ENCODE measurements at places on chromosomes 1 and 21. TPM values are rescaled to one million over a fixed set of nuclear protein-coding genes. Genes with fewer than 3 reads are reported as not detected.

The RPTN gene
- not detected for total RNA-seq

The MYOG gene
- not detected for total RNA-seq

The ADAMTS4 gene
- total RNA-seq: 28.6 TPM

The S100A14 gene
- total RNA-seq: not detected

The SLC1A7 gene
- total RNA-seq: not detected

The KIF26B gene
- not detected for total RNA-seq

The PDZK1IP1 gene
- not detected for total RNA-seq

The GLMN gene
- total RNA-seq: 25.6 TPM

The LCE1D gene
- total RNA-seq: not detected

The TSSK3 gene
- total RNA-seq: 3.9 TPM

The OR2L13 gene
- total RNA-seq: not detected

The TFF3 gene
- not detected for total RNA-seq

The CCDC17 gene
- total RNA-seq: 2.0 TPM

DNA sequence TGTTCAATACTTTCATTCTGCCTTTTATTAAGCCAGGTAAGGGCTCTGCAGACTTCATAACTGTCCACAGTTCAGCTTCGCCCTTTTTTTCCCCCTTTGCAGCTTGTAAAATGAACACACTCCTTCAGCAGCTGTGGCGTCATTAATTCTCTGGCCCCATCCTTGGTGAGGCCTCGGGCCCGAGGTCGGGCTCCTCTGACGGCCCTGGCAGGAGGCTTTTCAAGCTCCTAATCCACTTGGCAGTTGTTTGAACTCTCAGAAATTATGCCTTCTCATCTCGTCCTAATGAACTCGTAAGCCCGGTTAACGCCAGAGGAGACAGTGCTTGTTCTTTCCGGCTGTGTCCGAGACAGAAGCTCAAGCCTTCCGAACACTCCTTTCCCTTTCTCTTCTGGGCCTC is 18.1 kb upstream of the EPHA8 start:
- H3K36me3 ChIP-seq: no peaks in the 10 kb centered on the region
- H3K4me3 ChIP-seq: no peak overlapping the region
- no peaks in the 10 kb centered on the region for H3K4me1 ChIP-seq
- H3K27me3 ChIP-seq: peaks cover 45% of the 10 kb centered on the region

GRCh38 chr1:65278376-65279069 is 30.8 kb upstream of the DNAJC6 start:
- H3K27me3 ChIP-seq: no peaks in the 10 kb centered on the region
- peaks cover 6% of the 10 kb centered on the region for H3K4me1 ChIP-seq
- H3K27ac ChIP-seq: no peak overlapping the region
- H3K4me3 ChIP-seq: no peak overlapping the region

GRCh38 chr1:56417646-56418045 is 161.7 kb downstream of the PLPP3 start:
- no peak overlapping the region for H3K27ac ChIP-seq
- H3K36me3 ChIP-seq: no peaks in the 10 kb centered on the region
- H3K4me1 ChIP-seq: no peaks in the 10 kb centered on the region
- H3K4me3 ChIP-seq: no peak overlapping the region

- H3K27ac ChIP-seq: no peak overlapping the region
- H3K27me3 ChIP-seq: no peaks in the 10 kb centered on the region
- H3K36me3 ChIP-seq: no peaks in the 10 kb centered on the region
- H3K4me3 ChIP-seq: no peak overlapping the region
- DNase-seq: peak; percentile 18
- peaks cover 5% of the 10 kb centered on the region for H3K4me1 ChIP-seq
These were observed 350.1 kb downstream of the DPYD start for GRCh38 chr1:97570691-97571090.

- DNase-seq: no peak
- no peaks in the 10 kb centered on the region for H3K36me3 ChIP-seq
- peaks cover 11% of the 10 kb centered on the region for H3K27me3 ChIP-seq
These were observed 164.3 kb upstream of the GREM2 start for GRCh38 chr1:240776237-240776636.

- no peak overlapping the region for H3K27ac ChIP-seq
- DNase-seq: peak; percentile 6
- H3K36me3 ChIP-seq: peaks cover 7% of the 10 kb centered on the region
- no peaks in the 10 kb centered on the region for H3K4me1 ChIP-seq
- H3K27me3 ChIP-seq: no peaks in the 10 kb centered on the region
These were observed 54.7 kb upstream of the MPC2 start for GRCh38 chr1:167991546-167991945.

- H3K4me3 ChIP-seq: no peak overlapping the region
- no peak overlapping the region for H3K27ac ChIP-seq
- H3K4me1 ChIP-seq: peaks cover 8% of the 10 kb centered on the region
- DNase-seq: no peak
- no peaks in the 10 kb centered on the region for H3K36me3 ChIP-seq
These were observed 36.2 kb downstream of the KIAA1614 start for GRCh38 chr1:180948641-180949615.

GRCh38 chr1:201985355-201985754 is 2.9 kb downstream of the RNPEP start:
- no peak overlapping the region for H3K4me3 ChIP-seq
- no peak overlapping the region for H3K27ac ChIP-seq
- peaks cover 8% of the 10 kb centered on the region for H3K36me3 ChIP-seq
- H3K27me3 ChIP-seq: no peaks in the 10 kb centered on the region
- DNase-seq: no peak

GRCh38 chr1:17661546-17662157 is 93.5 kb upstream of the ACTL8 start:
- peak; percentile 58 for DNase-seq
- H3K36me3 ChIP-seq: no peaks in the 10 kb centered on the region
- H3K27ac ChIP-seq: no peak overlapping the region
- no peaks in the 10 kb centered on the region for H3K27me3 ChIP-seq
- no peak overlapping the region for H3K4me3 ChIP-seq

- H3K27ac ChIP-seq: peak within 1 kb of the TSS; percentile 71
- H3K27me3 ChIP-seq: no peaks in the 10 kb centered on the region
- H3K4me3 ChIP-seq: peak within 1 kb of the TSS; percentile 61
- H3K4me1 ChIP-seq: peaks cover 13% of the 10 kb centered on the region
- DNase-seq: peak; percentile 58
- no peaks in the 10 kb centered on the region for H3K36me3 ChIP-seq
These were observed at the start of gene GPX7 for GRCh38 chr1:52601991-52602855. Gene GPX7 (plus strand): TSS chr1:52602371. CDS start chr1:52602410, 39 bp downstream.

GRCh38 chr1:112557385-112557784 is 48.6 kb downstream of the WNT2B start:
- no peak for DNase-seq
- no peaks in the 10 kb centered on the region for H3K27me3 ChIP-seq
- H3K4me1 ChIP-seq: no peaks in the 10 kb centered on the region
- H3K36me3 ChIP-seq: no peaks in the 10 kb centered on the region

- H3K27me3 ChIP-seq: no peaks in the 10 kb centered on the region
- H3K4me1 ChIP-seq: peaks cover 2% of the 10 kb centered on the region
- no peak overlapping the region for H3K4me3 ChIP-seq
These were observed 21.0 kb upstream of the RAP1A start for GRCh38 chr1:111598544-111598943.

GRCh38 chr1:199756066-199756465 is 271.4 kb upstream of the NR5A2 start:
- H3K4me3 ChIP-seq: no peak overlapping the region
- DNase-seq: no peak
- peaks cover 83% of the 10 kb centered on the region for H3K27me3 ChIP-seq
- no peaks in the 10 kb centered on the region for H3K36me3 ChIP-seq
- no peaks in the 10 kb centered on the region for H3K4me1 ChIP-seq

DNA sequence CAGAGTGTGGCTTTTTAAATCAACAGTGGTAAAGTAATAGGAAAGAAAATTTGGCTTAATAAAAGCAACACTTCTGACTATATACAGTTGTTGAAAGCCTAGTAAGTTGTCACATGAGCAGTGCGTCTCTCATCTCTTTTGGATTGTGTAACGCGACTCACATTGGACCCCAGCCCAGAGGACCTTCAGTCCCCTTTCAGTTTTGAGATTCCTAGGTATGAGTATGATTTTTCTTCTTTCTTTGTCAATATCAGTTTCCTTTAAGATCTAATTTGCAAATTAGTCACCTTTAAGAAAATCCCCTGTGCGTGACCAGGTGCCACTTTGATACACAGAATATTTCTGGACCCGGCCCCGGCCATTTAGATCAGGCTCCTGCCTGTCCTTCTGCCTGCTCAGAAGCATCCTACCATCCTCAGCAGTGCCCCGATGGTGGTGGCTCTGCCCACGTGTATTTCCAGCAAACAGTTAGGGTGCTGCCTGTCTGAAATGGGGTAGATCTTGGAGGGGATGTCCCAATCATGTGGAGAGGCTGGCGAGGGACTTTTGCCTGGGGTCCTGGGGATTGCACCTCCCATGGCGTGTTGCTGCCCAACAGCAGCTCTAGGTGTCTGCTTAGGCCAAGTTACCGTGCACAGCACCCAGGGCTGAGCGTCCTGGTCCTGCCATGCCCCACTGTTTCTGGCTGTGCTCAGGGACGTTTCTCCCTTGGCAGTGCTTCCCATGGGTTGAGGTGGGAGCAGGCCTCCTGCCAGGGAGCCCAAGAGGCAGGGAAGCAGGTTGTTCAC is 21.1 kb downstream of the SNAP47 start:
- no peak overlapping the region for H3K27ac ChIP-seq
- no peak overlapping the region for H3K4me3 ChIP-seq
- no peaks in the 10 kb centered on the region for H3K4me1 ChIP-seq
- H3K27me3 ChIP-seq: no peaks in the 10 kb centered on the region
- peaks cover 15% of the 10 kb centered on the region for H3K36me3 ChIP-seq

DNA sequence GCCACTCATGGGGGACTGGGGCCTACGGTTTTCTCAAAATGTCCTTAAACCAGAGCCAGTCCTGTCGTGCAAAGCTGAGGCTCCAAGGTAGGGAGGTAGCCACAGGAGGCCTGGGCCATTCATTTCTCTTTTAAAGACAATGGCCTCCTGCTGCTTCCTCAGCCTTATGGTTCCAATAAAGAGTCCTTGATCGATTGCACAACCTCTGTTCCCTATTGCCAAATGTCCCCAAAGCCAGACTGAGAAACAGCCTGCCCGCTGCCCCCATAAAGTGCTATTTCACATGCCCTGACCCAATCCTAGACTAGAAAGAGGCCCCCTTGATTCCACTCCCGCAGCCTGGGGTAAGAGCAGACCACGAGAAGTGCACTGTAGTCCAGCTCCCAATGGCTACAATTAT is 166.7 kb downstream of the CLIC6 start:
- no peak overlapping the region for H3K4me3 ChIP-seq
- DNase-seq: peak; percentile 28
- H3K4me1 ChIP-seq: no peaks in the 10 kb centered on the region
- peaks cover 19% of the 10 kb centered on the region for H3K27me3 ChIP-seq
- H3K27ac ChIP-seq: no peak overlapping the region

DNA sequence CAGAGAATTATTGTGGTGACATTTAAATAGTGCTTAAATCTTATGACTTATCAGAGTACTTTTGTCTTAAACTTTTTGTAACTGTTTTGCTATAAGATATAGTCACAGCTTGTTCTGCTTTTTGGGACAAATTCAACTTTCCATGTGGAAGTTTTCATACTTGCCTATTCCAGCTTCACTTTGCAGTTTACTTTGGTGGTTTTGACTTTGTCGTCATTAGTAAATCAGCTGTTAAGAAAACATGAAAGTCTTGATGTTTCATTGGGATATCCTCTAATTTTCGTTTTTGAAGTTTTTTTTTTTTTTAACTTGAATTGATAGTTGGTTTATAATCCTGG is 31.3 kb downstream of the SDCCAG8 start:
- no peak for DNase-seq
- no peak overlapping the region for H3K27ac ChIP-seq
- H3K4me1 ChIP-seq: peaks cover 4% of the 10 kb centered on the region
- H3K27me3 ChIP-seq: no peaks in the 10 kb centered on the region
- H3K36me3 ChIP-seq: no peaks in the 10 kb centered on the region
- no peak overlapping the region for H3K4me3 ChIP-seq

DNA sequence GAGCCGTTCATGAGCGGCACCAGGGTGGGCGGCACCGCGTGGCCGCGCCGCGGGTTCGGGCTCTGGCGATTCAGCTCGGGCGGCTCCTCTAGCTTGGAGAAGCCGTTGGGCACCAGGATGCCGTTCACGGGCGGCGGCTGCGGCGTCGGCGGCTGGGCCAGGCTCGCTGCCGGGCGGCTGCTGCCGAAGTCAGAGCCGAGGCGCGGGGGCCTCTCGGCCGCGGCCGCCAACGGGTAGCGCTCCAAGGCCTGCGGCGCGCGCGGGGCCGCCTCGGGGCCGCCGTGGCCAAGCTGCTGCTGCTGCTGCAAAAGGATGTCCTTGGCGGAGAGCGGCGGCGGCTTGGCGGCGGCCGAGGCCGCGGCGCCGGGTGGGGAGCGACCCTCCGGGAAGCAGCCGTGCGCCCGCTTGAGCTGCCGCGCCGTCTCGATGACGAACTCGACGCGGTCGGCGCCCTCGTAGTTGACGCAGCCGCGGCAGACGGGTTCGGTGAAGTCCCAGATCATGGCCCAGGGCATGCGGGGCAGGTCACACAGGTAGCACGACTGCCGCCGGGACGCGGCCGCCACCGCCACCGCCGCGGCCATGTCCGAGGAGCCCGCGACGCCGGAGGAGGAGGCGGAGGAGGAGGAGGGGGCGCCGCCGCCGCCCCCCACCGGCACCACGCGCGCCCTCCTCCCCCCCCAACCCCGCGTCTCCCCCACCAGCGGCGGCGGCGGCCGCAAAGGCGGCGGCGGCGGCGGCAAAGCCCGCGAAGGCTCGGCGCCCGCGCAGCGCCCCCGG is 877 bp downstream of the IRF2BP2 start:
- H3K27me3 ChIP-seq: no peaks in the 10 kb centered on the region
- peaks cover 40% of the 10 kb centered on the region for H3K4me1 ChIP-seq
- H3K36me3 ChIP-seq: peaks cover 36% of the 10 kb centered on the region
- peak; percentile 41 for DNase-seq

- peaks cover 29% of the 10 kb centered on the region for H3K27me3 ChIP-seq
- no peak overlapping the region for H3K4me3 ChIP-seq
- peaks cover 13% of the 10 kb centered on the region for H3K4me1 ChIP-seq
- DNase-seq: no peak
- H3K36me3 ChIP-seq: no peaks in the 10 kb centered on the region
- no peak overlapping the region for H3K27ac ChIP-seq
These were observed 14.7 kb downstream of the S100A10 start for GRCh38 chr1:151978922-151979321.

- no peak overlapping the region for H3K4me3 ChIP-seq
- no peaks in the 10 kb centered on the region for H3K27me3 ChIP-seq
- H3K36me3 ChIP-seq: peaks cover 42% of the 10 kb centered on the region
- no peak for DNase-seq
These were observed 29.7 kb downstream of the URB2 start for GRCh38 chr1:229655781-229656180.

DNA sequence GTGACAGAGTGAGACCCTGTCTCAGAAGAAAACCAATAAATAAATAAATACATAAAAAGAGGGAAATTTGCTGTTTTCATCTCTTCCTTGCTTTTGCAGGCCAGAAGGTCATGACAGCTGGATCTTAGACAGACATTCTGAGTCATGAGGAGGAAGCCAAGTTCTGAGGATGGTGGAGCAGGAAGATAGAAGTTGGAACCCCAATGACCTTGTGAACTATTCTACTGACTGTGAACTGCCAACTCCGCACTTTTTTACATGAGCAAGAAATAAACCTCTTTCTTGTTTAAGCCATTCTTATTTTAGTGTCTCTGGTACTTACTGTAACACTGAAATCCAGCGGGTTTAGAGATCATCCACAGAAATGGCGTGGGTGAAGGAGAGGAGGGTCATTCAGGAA is 8.5 kb downstream of the CD84 start:
- no peaks in the 10 kb centered on the region for H3K4me1 ChIP-seq
- H3K36me3 ChIP-seq: no peaks in the 10 kb centered on the region
- no peaks in the 10 kb centered on the region for H3K27me3 ChIP-seq
- H3K27ac ChIP-seq: no peak overlapping the region
